IMR-90 (cell line): ENCODE measurements at places on chromosomes 7 and 10.

DNA sequence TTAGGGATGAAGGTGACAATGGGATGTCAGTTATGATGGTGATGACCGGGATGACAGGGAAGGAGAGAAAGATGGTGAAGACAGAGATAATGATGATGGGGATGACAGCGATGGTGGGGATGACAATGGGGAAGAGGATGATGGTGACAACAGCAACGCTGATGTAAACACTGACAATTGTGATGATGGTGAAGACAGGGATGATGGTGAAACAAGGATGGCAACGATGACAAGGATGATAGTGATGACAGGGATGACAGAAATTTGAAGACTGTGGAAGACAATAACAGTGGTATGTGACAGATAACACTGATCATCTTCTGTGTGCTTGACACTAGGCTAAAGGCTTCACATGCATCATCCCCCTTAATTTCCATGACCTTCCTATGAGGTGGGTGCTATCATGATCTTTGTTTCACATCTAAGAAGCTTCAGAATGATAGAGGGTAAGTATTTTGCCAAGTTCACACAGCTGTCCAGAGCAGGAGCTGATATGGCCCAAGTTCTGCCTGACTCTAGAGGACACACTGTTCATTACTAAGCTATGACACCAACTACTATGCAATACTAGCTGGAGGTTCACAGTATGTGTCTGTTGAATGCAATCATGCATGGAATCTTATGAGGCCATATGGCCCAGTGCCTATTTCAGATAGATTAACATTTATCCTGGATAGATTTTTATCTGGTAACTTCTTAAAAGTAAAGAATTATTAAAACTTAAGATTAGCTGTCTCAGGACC is 105.6 kb downstream of the RNLS start:
- no peak for DNase-seq

- no peak for DNase-seq
Observed at GRCh38 chr10:103262229-103262628, 14.7 kb upstream of the INA start.

DNA sequence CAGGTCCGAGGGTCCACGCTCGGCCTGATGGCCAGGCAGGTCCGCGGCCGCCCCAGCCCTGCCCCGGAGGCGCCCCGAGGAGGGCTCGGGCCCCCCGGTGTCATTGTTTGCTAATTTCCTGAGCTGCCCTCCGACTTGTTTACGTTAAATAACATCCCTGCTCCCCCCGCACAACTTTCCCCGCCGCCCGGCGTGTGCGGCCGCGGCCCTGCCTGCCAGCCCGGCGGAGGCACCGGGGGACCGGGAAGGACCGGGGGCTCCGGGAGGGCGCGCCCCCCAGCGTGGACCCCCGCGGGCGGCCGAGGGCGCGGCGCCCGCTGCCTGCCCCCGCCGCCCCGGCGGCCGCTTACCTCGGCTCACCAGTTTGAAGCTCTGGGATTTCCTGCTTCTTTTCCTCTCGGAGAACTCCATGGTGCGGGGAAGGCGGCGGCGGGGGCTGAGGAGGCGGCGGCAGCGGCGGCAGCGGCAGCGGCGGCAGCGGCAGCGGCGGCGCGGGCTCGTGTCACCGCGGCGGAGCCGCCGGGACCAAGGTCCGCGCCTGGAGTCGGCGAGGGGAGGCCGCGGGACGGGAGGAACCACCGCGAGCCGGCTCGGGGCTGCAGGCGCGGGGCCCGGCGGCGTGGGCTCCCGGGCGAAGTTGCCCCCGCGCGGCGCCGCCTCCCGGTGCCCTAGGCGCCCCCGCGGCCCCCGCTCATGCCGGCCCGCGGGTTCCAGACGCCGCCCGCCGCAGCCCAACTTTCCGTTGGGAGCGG is 515 bp downstream of the BEND7 start:
- DNase-seq = no peak

GRCh38 chr10:31657434-31657872 is 271.2 kb downstream of the ARHGAP12 start:
- no peak for DNase-seq

- DNase-seq = no peak
Observed at GRCh38 chr7:158389514-158390425, 197.9 kb downstream of the PTPRN2 start.

GRCh38 chr10:130054021-130054420 is 56.6 kb downstream of the C10orf143 start:
- no peak for DNase-seq

- no peak for DNase-seq
Observed at GRCh38 chr10:56605051-56605450, 244.0 kb upstream of the ZWINT start.

DNA sequence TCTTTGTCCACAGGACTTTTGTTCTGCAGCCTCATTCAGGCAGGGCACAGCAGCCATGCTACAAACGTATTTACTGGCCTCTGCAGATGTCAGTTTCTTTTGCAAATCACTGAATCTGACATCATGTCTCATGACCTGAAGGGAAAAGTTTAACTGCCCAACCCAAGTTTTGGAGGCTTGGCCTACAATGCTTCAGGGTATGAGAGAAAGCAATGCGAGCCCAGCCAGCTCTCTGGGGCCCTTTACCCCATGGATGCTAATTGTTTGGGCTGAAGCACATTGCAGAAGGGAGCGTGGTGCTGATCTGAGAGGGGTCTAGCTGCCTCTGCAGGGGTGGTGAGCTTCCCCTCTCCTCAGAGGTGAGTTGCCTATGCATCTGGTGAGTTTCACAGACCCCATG is 179.9 kb upstream of the CXCL12 start:
- DNase-seq = no peak

DNA sequence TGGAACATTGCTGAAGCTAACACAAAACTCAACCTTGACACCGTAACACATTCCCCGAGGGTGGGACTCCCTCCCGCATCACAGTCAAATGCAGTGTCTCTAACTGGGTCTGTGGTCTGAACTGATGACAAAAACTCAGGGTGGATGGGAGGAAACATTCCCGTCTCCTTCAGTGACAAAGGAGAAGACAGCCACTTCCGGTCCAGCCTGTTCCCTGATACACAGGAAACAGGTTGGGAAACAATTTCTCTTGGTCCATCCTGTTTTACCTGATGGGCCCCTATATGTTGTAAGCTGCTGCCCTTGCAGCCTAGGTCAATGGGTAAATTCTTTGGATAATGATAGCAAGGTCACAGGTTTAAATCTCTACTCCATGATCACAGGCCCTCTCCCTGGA is 20.4 kb downstream of the SLC13A4 start:
- no peak for DNase-seq

- DNase-seq = no peak
Observed at GRCh38 chr7:2120251-2120660, 112.5 kb downstream of the MAD1L1 start.

- no peak for DNase-seq
Observed at GRCh38 chr10:18293536-18294510, 153.6 kb downstream of the CACNB2 start.

DNA sequence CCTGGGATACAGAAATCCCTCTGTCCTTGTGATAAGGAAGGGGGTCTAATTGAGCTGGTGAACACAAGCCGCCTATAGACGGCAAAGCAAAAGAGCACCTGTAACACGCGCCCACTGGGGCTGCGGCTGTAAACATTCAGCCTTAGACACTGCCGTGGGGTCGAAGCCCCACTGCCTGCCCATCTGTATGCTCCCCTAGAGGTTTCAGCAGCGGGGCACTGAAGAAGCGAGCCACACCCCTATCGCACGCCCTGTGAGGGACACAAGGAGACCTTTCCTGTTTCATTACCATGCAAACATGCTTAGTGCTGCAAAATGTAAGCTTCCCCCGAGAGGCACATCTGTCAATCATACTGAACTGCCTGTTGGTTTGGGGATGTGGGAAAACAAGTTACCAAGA is 82.1 kb downstream of the NRP1 start:
- DNase-seq = no peak
